ENCODE measurements at places on chromosomes 1 and 21.
A peak's percentile ranks its signal among the peaks of the same experiment; 100 is the strongest.

DNA sequence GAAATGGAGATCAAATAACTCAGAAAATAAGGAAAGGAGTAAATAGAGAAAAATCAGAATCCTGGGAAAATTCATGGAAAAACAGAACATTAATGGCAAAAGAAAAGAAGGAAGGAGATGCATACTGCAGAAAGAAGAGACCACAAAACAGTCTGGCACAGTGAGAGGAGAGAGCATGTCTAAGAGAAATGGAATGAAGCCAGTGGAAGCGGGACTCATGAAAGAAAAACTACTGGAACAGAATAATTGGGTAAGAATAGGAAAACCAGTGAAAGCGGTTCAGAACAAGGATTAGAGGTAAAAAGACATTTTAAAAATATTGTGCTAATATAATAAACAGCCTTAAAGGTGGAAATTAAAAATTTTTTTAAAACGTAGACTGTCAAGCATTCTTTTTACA, 93.6 kb upstream of the GREM2 start:
- no peak for DNase-seq

- peak; percentile 66 for DNase-seq
Measured at GRCh38 chr1:8947127-8947691, 1.5 kb downstream of the CA6 start.

DNA sequence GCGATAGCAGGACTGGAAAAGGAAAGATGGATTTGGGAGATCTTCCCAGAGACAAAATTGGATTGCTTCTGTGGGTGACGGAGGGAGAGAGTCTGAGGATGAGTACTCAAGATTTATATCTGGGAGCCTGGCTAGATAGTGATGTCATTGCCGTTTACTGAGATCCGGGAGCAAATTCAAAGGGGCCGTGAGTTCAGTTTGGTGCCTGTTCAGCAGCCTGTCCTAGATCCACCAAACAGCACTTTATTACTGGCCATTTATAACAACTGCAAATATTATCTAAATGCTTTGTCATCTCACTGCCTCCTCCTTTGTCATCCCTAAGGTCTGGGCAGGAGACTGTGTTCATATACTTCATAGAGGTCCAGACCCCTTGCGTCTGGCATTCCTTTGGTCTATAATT, 29.2 kb downstream of the MAPKAPK2 start:
- no peak for DNase-seq

GRCh38 chr1:178118524-178118923, 24.6 kb downstream of the RASAL2 start:
- no peak for DNase-seq

GRCh38 chr1:168842916-168843315, 113.9 kb upstream of the DPT start:
- no peak for DNase-seq

DNA sequence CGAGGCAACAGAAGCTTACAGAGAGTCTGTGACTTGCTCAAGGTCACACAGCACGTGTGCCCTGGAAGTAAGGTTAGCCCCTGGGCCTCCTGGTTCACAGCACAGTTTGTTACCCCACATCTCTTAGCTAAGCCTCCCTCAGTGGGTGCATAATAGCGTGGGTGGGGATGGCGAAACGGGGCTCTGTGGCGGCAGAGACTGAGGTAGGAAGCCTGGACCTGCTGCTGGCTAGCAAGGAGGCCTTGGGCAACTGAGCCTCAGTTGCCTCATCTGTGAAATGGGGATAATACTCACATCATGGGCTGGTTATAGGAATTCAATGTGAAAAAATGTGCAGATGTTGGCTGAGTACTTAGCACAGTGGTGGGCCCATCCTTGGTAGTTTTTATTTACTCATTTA, 596 bp downstream of the PADI4 start:
- DNase-seq, result no peak

GRCh38 chr1:23743287-23744152, at the start of gene ELOA:
ELOA (plus strand) TSS chr1:23743471; CDS start chr1:23743504, 33 bp downstream.
- peak; percentile 82 for DNase-seq

DNA sequence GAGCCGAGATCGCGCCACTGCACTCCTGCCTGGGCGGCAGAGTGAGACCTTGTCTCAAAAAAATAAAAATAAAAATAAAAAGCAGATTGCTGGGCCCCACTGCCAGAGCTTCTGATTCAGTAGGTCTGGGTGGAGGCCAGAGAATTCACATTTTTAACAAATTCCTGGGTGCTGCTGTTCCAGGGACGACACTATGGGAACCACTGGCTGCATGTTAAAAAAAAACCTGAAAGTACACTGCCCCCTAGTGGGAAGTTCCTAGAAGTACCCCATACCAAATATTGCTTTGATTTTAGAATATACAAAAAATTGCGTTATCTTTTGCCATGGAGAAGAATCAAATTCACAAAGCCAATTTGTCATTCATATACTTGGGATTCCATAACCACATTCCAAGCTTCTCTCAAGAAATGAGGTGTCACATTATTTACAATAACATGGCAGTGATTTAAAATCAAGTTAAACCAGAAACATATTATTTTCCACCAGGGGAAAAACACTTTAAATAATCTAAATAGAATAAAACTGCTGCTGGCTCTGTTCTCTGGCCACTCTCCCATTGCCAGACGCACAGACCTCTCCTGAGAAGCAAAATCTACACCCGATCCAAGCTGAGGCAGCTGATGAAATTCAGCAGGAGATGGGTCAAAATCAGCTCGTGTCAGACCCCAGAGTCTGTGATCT, 27.4 kb downstream of the SYF2 start:
- DNase-seq, result no peak

GRCh38 chr1:110136911-110137310, 13.4 kb upstream of the SLC6A17 start:
- no peak for DNase-seq

GRCh38 chr1:114610546-114611245, 29.3 kb upstream of the BCAS2 start:
- DNase-seq, result no peak

DNA sequence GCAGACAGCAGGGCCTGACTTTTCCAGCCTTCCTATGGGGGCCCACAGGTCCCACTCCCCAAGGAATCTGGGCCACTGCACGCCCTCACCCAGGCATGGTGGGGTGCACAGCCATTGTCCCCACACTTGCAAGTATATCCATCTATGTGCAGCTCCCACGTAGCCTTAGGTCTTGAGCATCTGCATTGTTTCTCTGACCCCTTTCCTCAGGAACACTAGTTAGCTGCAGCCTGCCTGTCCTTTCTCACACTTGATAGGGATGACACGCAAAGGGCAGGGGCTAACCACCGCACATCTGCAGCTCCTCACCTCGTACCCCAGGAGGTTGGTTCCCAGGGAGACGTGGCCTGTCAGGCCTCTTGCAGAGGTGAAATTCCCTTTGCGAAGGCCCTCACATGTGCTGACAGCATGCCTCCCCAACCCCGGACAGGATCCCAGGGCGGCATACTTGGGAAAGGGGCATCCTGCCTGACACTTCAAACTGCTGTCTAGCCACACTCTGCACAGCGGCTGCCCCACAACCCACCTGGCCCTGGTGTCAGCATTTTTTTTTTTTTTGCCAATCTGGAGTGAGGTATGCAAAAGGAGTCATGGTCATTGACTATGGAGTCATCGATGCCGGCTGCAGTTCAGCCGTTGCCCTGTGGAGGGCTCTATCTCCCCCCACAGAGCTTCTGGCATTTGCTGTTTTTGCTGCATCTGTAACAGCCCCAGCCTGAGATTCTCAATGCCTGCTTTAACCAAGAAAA, 5.0 kb downstream of the JMJD4 start:
- DNase-seq, result no peak

- no peak for DNase-seq
Measured at GRCh38 chr1:65119951-65120350, 28.1 kb upstream of the AK4 start.

DNA sequence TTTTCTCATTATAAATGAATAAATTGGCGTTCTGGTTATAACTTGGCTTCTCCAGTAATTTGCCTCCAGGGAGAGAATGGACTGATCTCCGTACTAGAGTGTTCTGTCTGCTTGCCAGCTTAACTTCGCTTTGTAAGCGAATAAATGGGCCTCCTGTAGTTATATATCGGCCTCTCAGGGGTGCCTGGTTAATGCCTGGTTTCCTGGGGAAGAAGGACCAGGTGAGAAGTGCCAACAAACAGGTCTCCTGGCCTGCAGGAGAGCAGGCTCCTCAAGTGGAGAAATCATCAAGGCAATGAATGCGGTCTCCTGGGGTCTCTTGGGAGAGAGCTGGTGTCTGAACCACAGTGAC, 107.4 kb upstream of the SERBP1 start:
- DNase-seq, result no peak

DNA sequence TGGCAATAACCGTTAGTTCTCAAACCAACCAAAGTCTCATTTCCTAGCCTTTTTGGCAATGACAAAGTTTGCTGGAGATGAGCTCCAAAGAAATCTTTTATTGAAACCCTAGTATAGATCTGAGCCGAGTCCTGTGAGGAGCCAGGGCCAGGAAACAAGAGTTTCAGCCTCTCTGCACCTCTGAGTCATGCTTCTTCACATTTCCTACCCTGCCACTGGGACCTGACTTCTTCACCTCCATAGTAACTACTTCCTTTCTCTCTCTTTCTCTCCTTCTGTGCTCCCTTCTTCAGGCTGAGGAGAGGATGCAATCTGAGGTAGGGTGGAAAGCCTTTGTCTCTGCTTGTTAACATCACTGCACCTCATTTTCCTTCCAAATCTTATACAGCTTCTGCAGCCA, 38.7 kb upstream of the IPO9 start:
- no peak for DNase-seq

- no peak for DNase-seq
Measured at GRCh38 chr1:155892796-155893195, 18.4 kb downstream of the RIT1 start.

DNA sequence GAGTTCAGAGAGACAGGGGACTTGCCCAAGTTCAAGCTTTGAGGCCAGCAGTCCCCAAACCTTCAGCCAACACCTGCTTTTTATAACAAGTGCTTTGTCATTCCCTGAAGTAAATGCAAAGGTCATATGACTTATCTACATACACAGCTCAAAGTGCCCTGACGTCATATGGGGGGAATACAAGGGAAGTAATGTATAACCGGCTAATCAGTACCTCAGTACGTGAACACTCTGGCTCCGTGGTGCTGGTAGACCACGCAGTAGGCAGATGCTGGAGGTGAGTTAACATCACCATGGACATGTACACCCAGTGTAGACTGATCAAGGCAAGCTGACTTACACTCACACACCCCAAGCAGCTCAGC, 60.0 kb downstream of the BACE2 start:
- no peak for DNase-seq

DNA sequence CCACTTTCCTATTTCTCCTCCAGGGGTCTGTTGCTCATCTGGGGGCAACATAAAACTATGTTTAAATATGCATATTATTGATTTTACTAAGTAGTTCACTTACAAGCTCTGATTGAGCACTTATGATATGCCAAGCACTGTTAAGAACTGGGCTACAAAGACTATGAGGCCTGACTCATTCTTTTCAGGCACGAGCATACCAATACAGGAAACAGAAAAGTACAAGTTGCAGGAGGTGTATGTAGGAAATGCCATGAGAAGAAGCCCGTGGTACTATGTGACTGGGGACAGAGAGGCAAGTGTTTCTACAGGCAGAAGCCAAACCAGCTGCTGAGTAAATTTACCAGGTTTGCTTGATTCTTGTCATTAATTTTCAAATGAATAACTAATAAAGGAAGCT, 120.4 kb upstream of the PTGFR start:
- DNase-seq, result no peak

DNA sequence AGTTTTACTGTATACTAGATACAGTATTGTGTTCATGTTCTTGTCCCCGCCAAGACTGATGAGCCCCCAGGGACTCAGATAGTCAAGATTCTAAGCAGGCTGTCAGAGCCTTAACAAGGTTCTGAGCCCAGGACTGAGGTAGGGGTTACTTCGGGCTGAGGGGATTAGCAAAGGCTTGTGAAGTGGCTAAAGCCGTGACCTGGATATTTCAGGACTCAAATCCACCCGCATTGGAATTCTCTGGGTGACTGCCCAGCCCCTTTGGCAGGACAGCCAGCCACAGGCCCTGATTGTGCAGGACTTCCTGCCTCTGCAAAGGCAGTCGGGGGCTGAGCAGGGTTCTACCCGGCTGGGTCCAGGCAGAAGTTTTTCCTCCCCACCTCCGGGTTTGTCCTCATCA, at the start of gene PLA2G5:
TSS of gene PLA2G5 (plus strand) at position 321 of the 400 bp plus-strand sequence. CDS start 14,637 bp downstream, outside the sequence.
- no peak for DNase-seq

DNA sequence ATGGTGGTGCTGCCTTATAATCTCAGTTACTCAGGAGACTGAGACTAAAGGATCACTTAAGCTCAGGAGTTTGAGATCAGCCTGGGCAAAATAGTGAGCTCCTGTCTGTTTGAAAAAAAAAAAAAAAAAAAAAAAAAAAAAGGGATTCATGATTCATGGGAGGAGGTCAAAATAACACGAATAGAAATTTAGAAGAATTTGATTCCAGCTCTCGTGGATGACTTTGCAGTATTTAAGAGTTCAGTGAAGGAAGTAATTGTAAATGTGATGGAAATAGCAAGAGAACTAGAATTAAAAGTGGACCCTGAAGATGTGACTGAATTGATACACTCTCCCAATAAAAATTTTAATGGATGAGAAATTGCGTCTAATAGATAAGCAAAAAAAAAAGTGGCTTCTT, 15.8 kb downstream of the AUNIP start:
- no peak for DNase-seq

GRCh38 chr1:42873670-42874069, 27.3 kb downstream of the ZNF691 start:
- peak; percentile 27 for DNase-seq

GRCh38 chr1:161017756-161018630, 3.0 kb downstream of the F11R start:
- no peak for DNase-seq

GRCh38 chr1:2073382-2074230, 23.4 kb downstream of the PRKCZ start:
- DNase-seq, result no peak

DNA sequence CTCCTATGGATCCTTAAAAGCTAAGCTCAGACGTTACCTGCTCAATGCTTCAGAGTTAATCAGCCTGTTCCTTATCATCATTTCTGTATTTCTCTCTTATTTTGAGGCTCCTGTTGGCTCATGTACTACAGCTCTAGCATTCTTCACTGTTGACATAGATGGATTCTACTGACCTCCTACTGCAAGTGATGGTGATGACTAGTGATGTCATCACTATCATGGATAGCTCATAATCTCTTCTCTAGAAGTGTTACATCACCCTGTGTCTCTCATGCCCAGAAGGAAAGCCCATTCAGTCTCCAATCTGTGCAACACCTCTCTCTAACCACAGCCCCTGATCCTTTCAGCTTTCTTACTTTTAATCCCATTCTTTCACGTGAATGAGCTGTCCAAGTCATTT, 168.2 kb upstream of the DPT start:
- no peak for DNase-seq

- no peak for DNase-seq
Measured at GRCh38 chr1:91781901-91782622, 103.9 kb downstream of the TGFBR3 start.

All from CMK (cell line).